ENCODE measurements at places on chromosomes 12 and 14.

DNA sequence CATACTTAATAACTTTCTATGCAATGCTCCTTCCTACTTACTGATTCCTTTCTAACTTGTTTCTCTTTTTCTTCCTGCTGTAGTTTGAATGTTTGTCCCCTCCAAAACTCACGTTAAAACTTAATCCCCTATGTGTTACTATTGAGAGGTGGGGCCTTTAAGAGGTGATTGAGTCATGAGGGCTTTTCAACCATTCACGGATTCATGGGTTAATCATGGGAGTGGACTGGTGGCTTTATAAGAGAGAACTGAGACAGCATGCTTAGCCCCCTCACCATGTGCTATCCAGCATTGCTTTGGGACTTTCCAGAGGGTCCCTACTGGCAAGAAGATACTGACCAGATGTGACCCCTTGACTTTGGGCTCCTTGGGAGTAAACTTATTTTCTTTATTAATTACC is 66.0 kb upstream of the TRIM9 start:
- no peak for DNase-seq

- no peak for DNase-seq
Measured at GRCh38 chr12:75864161-75864560, 167.4 kb downstream of the PHLDA1 start.

DNA sequence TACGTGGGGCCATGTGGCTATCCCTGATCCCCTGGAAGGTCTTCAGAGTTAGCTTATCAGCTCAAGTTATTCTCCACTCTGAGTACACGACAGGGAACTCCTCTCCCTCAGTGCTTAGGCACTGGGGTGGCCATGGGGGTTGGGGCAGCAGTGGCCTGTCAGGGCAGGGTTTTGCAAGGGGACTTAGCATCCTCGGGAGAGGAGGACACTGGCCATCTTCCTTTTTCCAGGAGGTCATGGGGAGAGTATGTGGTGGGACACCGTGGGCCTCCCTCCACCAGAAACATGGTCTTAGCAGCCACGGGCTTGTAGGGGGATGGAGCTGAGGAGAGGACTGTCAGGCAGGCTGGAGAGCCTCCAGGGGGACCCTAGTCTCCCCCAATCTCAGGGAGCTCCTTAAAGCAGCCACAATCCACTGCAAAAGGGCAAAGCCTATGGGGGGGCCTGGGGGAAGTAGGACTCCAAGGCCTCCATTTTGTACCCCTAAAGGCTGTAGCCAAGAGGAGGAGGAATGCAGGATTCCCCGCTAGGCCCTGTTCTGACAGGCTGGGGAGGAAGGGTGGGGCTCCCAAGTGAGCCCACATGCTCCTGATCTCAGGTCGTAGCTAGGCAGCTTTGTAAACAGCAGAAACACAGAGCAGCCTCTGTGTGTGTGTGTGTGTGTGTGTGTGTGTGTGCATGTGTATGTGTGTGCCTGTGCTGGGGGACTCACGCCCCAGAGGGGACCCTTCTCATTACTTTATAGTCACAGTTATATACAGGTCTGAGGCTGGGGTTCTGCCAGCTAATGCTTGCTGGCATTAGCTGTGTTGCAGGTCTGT is 36.6 kb downstream of the KRT80 start:
- no peak for DNase-seq

DNA sequence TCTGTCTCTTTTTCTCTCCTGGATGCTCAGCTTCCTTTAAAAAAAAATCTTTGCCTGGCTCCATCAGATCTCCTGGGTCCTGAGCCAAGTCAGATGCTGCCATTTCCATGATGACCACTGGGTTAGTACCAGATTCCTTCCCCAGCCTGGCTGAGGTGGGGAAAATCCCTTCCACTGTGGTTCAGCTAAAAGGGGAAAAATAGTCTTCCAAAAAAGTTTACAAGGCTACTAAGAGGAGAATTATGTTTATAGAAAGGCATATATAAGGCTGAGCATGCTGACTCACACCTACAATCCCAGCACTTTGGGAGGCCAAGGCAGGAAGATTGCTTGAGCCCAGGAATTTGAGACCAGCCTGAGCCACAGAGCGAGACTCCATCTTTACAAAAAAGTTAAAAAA is 28.4 kb upstream of the GAS2L3 start:
- no peak for DNase-seq

- no peak for DNase-seq
Measured at GRCh38 chr12:39805651-39806050, 186.0 kb upstream of the ABCD2 start.

DNA sequence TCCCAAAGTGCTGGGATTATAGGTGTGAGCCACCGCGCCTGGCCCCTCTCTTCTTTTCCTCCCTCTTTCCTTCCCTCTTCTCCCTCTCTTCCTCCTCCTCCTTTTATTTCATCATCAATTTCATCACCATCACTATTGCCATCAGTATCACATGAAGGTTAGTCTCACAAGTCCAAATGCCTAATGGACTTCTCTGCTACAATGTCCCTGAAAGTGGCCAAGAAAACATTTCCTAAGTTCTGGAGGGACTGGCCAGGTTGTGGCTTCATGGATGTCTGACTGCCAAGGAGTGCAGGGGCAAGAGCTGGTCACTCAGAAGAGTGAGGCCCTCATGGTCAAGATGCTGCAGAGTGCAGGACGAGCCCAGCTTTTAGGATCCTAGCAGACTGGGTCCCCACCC is 97.6 kb downstream of the SYNE3 start:
- DNase-seq = no peak

GRCh38 chr14:31110872-31111271 is 84.7 kb upstream of the STRN3 start:
- no peak for DNase-seq

GRCh38 chr14:68492381-68493151 is 300.3 kb downstream of the ZFP36L1 start:
- no peak for DNase-seq

GRCh38 chr14:103124501-103125001 is 1.3 kb downstream of the TNFAIP2 start:
- peak; percentile 66 for DNase-seq

DNA sequence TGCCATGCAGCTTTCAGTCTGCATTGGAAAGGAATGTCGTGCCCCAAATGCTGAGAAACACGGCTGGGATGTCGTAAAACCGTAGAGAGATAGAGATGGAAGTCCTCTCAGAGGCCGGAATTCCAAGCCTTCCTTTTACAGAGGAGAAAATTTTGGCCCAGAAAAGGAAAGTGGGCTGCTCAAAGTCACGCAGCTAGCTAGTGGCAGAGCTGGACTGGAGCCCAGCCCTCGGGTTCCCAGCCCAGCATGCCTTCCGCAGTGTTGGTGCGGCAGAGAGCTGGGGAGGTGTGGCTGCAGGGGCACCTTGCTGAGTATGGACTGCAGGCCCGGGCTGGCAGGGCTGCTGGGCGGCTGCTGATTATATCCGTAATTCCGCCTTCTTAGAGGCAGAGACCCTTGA is 50.3 kb downstream of the KCNA1 start:
- no peak for DNase-seq

DNA sequence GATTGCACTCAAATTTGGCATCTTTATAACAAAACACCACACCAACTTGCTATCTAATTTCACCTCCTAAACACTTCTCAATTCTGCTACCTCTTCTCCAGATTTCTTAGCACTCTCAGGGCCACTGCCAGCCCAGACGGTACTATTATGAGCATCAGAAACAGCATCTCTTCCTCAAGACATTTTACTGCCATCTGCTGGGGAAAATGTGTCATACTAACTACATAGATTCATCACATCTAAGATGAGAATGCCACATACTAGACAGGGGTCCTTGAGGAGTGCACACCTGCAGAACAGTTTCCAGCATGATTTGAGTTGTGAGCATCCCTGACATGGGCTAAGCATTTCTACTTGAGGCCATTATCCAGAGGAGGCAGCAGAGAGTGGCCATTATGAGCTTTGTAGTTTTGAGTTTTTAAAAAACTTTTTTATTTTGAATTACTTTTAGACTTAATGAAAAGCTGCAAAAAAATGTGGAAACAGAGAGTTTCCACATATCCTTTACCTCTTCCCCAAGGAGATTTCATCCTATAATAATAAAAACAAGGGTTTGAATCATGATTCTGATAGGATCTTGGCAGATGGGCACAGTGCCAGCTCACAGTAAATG is 15.1 kb upstream of the GRIP1 start:
- DNase-seq = no peak

- DNase-seq = no peak
Measured at GRCh38 chr12:92603741-92604432, 98.9 kb upstream of the PLEKHG7 start.

DNA sequence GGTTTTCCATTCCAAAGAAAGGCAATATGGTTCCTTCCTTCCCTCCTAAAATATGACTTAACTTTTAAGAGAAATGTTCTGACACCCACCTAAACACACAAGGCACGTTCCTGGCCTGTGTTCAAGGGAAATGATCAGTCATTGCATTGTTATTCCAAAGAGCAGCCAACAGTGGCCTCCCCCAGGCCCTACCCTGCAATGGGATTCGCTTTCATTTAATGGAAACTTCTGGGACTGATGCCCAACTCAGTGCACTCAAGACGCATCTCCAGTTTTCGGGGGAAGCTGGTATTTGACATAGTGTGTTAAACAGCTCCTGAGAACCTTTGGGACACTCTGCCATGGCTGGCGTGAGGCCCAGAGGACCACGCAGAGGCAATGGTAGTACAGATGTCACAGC is 65.9 kb downstream of the DDX51 start:
- no peak for DNase-seq

DNA sequence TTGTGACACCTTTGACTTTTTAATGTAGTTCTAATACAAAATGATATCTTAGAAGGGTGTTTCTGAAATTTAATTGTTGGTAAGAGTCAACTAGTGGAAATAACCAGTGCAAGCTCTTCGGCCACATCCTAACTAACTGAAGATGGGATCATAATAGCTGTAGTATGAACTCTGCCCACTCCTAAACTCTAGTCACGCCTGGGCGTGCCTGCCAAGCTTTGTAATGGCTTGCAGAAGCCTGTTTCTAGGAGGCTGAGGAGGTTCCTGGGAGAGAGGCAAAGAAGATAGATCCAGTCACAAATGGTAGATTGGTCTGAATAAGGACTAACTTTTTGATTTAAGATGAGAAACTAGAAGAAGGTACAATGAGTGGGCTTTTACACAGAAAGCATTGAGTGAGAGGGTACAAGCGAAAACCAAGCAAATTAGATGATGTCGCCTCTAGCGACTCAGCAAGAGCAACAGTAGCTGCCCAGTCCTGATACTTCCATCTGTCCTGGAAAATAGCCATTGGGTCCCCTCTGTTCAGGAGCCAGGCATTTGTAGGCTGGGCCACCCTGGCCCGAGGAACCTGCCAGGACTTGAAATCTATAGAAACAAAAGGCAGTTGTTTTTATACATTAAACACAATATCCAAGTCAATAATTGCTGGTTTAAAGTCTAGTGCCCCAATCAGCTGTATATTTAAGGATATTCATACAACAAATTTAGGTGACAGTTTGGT is 148.8 kb downstream of the SLC38A4 start:
- DNase-seq = peak; percentile 55

GRCh38 chr12:5429741-5430557 is 2.0 kb upstream of the NTF3 start:
- no peak for DNase-seq

- no peak for DNase-seq
Measured at GRCh38 chr12:29741342-29742241, 42.1 kb downstream of the TMTC1 start.

DNA sequence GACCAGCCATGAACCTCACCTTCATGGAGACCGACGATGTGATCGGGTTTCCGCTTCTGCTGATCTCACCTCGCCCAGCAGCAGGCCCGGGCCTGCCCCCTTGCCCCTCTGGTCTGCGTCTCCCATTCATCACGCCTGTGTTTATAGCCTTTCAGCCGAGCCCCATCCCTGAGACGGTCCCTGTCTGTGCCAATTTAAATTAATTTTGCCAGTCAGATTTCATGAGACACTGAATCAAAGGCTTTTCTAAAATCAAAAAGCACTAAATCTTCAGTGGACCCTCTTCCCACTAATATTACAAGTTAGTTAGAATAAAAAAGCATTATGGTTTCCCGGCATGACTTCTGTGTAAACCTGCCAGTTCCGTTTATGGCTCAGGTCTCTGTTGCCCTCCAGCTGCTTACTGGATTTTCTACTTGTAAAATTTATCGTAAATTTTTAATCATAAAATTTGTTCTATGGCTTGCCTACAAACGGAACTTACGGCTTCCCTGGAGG is 155.9 kb downstream of the ESRRB start:
- DNase-seq = no peak

DNA sequence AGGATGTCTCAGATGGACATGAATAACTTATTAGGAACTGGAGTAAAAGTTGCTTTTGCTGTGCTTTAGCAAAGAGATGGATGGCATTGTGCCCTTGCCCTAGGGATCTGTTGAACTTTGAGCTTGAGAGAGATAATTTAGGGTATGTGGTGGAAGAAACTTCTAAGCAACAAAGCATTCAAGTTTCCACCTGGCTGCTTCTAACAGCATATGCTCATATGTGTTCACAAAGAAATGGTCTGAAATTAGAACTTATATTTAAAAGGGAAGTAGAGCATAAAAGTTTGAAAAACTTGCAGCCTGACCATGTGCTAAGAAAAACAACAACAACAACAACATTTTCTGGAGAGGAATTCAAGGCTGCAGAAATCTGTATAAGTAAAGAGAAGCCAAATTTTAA is 7.9 kb upstream of the CPSF6 start:
- DNase-seq = no peak

DNA sequence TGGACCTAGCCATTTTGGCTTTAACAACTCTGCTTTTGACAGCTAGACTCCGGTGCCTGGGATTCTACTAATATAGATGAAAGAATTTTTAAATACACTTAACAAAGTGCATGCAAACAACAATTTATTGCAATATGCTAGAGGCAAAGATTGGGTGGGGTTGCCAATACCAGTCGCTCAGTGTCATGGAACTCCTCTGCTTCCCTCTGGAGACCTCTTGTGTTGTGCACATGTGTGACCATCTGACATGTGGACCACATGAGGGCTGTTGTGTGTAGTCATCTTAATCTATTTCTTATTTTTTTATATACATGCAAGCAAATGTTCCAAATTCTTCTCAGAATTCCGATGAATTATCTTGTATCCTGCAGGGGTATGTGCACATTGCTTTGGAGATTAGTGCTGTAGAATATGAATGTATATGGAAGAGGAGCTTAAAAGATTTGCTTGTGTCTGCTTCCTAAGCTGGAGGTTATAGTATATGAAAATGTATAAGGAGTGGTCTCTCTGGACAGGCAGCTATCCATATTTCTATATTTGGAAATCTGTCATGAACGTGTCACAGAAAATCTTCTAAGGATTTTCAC is 24.2 kb upstream of the STXBP6 start:
- no peak for DNase-seq

All from Right ventricle myocardium inferior (tissue), 1 donor.